Foreskin keratinocyte (primary cell): ENCODE measurements at places on chromosomes 2 and 18. TPM values are rescaled to one million over a fixed set of nuclear protein-coding genes. Genes with fewer than 3 reads are reported as not detected.

The COX5B gene
- 225 and 247 TPM in 2 replicates for total RNA-seq

The EVX2 gene
- not detected in 2 replicates for total RNA-seq

The HOXD13 gene
- not detected in 2 replicates for total RNA-seq

The TCF23 gene
- 0.03 and 0.04 TPM in 2 replicates for total RNA-seq

The COLEC12 gene
- total RNA-seq = not detected in 2 replicates
